Lung microvascular endothelial cell (primary cell): ENCODE measurements at places on chromosomes 6 and 20. TPM values are rescaled to one million over a fixed set of nuclear protein-coding genes. Genes with fewer than 3 reads are reported as not detected.

DNA sequence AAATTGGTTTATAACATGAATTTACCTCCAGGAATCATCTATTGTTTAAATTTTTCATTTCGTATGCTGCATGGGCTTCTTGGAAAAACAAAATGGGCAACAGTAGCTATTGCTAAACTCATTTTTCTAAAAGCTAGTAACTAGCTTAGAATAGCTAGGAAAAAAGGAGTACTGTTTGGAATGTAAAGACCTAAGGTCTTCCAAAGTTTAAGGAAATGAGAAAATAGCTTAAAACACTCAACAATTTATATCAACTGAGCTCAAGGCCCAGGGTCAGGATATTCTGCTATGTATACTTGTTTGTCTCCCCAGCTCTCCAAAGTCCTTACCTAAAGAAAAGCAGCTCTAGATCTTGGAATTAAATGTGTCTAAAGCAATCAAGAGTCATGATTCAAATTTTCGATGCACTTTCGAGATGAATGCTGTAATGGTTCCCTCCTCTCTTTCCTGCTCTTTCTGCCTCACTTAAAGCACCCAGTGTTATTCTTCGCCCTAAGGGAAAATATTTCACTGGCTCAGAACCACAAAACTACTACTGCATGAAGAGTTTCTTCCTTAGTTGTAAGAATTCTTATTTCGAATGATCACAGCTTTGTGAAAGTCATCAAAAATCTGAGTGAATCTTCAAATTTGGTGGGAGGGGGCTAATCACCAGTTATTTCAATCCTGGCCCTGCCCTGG, 41.6 kb downstream of the LYRM4 start:
- no peak for DNase-seq

DNA sequence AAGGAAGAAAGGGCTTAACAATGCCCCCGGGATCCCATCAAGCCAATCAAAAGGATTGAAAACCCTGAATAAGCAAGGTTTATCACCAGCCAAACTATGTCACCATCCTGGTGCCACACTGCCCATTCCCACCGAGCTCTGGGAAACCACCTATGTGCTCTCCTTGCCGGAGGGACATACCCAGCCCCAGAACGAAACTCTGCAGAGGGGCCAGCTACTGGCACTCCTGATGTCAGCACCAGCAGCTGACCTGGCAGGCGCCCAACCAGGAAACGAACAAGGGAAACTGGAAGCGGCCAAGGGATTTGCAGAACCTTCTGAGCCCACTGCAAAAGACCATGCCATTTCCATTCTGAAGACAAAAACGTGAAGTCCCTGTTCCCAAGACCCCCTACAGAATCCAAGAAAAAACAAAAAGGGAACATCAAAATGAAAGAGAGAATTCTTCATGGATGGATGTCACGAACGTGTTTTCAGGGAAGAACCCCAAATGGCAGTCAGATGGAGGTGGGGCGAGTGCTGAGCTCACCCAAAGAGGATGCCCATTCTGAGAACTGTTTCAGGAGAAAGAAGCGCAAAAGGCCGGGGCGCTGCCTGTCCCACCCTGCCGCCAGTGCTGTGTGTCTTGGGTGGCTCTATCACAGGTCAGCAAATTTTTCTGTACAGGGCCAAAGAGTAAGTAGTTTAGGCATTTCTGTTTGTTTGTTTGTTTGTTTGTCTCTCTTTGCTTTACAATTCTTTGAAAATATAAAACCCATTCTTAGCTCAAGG, 305.2 kb downstream of the ESR1 start:
- peak; percentile 85 for DNase-seq

DNA sequence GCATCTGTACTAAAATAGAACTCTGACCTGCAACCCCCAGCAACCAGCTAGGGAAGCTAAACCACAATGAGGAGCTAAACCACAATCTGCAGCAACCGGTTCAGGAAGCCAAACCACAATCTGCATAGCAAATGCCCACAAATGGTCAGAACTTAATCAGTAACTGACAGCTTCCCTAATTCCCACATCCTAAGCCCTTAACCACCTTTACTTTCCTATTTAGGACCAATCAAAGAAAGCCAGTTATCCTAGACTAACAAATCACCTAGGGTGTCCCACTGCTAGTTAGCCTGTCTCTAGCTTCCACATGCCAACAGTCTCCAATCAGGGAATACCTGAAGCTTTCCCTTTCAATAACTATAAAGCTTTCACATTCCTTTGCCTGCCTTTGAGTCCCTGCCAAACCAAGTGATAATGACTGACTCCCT, 424.6 kb upstream of the PTCHD4 start:
- DNase-seq: no peak

DNA sequence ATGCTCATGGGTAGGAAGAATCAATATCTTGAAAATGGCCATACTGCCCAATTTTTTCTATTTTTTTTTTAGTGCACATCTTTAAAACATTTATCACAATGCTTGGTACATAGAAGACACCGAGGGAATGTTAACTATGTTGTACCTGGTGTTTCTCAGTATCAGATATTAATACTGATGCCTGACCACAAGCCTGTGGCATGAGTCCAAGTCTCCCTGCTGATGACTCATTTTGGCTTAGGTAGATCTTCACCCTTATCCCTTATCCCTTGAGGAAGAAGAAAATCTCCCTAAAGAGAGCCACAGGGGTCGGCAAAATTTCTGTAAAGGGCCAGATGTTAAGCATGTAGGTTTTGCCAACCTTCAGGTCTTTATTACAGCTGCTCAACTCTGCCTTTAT, 14.5 kb downstream of the CD109 start:
- DNase-seq: peak; percentile 21

GRCh38 chr6:43014434-43014909, 423 bp downstream of the KLHDC3 start:
- peak; percentile 51 for DNase-seq

DNA sequence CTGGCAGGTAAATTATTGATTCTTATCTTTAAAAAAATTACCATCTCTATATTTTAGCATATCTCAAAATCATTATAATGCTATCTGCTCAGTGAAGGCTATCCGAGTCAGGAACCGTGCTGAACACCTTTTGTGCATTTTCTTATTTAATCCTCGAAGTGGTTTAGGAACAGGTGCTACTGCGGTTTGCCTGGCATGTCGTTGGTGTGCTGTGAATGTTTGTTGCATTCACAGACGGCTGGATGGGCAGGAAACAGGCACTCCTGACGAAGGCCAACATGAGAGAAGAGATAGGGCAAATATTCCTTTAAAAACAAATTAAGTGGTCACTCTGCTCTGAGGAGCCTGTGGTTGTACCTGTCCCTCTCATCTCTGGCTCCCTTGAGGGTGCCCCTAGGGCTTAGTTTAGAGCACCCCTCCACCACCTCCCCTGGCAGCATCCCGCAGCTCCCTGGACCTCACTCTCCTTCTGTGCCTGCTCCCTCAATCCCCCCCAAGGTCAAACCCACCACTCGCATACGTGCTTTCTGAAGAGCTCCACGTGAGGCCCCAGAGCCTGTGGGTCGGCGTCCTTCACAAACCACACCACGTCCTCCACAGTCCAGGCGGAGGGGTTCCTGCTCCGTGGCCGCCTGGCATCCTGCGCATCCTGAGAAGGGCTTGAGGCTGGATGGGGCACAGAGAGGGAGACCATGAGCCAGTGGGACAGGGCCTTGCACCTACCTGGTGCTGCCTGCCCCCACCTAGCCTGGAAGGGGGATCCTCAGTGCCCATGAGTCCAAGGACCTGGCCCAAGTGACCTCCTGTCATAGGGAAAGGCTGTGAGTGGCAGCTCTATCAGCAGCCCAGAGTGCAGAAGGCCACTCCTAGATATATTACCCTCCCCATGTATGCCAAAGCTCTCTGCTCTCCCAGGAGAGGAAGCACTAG, 116.5 kb downstream of the SCML4 start:
- DNase-seq: no peak

DNA sequence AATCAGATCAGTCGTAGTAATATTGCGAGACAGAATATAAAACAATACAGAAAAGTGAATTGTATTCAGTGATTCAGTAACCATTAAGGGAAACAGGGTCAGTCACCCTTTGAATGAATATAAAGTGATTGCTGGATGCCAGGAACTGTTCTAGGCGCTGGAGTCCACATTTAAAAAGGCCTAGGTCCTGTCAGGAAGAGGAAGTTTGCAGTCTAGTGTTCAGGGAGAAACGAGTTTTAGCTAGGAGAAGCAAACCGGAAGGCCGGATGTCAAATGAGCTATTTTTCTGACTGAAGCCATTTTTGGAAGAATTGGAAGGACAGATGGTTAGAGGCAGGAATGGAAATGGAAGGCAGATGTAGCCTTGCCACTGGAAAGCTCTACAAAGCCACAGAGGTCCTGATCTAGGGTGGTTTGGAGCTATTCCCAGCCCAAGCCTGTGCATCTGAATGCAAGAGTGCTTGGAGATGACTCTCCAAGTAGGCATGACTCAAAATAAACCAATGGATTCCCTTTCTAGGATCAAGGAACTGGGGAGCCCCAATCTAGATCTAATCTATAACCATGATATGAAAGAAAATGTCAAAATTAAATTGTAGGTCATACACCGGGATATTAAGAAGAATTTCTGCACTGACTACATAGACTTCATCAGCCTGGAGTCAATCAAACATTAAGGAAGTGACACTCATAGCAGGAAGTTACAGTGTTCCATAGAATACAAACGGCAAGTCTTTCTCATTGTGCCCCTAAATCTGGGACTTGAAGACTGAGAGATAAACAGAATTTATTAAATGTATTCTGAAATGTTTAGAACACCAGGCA, 36.8 kb upstream of the CDKAL1 start:
- peak; percentile 83 for DNase-seq

- peak; percentile 13 for DNase-seq
These were observed 9.3 kb upstream of the MAK start for GRCh38 chr6:10847684-10848083.

- DNase-seq: peak; percentile 51
These were observed 87.7 kb downstream of the TMEM242 start for GRCh38 chr6:157235600-157236039.

DNA sequence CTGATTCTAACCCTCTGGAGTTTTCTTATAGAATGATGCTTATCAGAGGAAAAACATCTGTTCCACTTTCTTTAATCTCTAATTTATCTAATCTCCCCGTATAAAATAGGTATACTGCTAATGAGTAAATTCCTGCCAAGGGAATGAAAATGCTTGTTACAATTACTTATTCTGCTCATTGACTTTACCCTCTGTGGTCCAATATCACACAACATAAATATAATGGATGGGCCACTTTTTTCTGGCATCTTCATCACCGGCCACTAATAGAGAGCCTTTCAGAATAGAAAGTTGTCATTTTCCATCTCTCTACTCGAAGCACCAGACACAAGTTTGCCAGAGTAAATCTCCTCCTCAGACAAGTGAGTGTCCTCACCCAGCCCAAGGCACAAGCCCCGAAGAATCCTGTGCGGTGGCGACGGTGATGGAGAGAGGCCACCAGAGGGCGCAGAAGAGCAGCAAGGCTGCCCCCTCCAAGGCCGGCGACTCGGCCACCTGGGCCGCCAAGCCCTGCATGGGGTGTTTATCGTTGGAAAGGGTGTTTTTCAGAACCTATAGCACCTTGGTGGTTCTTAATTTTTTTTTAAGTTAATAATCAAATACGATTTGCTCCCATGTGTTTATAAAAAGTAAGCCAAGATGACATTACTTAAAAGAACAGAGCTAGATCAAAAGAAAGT, 212.9 kb upstream of the ARID1B start:
- DNase-seq: peak; percentile 76

DNA sequence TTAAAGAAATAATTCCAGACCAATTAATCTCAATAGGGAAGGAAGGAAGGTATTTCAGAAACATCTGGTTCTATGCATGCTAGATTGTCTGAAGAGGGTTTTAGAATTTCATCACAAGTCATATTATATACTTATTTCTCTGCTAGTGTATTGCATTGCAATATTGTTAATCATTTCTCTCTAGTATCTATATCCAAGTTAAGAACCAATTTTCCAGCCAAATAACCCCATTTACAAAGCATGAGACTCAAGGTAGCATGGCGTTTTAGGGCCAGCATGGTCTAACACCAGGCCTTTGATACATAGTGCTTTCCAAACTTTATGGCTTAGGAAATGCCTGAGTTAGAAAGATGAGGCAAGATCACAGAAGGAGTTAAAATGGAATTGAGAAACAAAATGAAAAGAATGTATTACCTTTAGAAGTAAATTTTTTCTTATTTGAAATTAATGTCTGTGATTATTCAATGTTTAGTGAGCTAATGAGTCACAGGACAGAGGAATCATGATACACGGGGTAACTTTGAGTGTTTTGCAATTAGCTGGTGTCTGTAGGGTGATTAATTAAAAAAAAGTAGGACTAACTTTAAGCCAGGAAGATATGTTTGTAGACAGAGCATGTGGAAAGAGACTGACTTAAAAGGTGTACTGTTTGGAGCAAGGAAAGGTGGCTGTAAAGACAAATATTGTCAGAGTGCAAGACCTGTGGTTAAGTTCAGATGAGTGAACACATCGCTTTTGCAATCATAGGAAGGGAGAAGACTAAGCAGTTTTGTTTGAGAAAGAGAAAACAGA, 1006.2 kb upstream of the CITED2 start:
- DNase-seq: no peak

DNA sequence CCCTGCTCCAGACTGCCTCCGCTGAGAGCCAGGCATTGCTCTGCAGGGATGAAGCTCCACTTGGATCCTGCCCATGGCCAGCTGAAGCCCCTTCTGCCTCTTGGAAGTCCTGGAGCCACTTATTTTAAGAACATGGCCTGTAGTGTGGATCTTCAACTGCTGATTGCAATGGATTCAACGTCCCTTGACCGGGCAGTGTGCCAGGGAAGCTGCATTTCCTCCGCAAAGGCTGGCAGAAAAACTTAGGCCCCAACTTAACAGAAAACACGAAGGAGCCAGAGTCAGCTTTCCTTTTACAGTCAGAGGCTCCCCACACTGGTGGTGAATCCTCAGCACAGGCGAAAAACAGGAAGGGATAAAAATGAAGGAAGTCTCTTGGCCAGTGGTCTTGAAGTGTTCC, 26.3 kb upstream of the FOXQ1 start:
- DNase-seq: no peak

DNA sequence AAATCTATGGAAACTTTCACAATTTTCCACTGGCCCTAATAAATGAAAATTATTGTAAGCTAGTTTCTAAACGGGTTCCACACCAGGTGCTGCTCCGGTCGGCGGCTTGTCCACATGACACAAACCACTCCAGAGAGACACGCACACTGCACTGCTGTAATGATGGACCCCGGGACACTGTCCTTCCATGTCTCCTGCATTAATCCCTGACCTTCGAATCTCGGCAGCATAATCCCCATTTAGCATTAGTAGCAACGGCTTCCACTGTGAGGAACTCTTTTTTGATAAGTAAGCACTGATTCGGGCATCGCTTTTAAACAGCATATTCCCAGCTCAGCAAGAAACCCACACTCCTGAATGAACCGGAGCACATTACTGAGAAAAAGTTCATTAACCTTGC, 43.5 kb downstream of the INSM1 start:
- DNase-seq: no peak

GRCh38 chr6:123780021-123780420, 23.6 kb upstream of the NKAIN2 start:
- no peak for DNase-seq

The RIPOR3 gene
- 0.20 TPM in 1 of 2 replicates, not detected in the other for total RNA-seq

The ADTRP gene
- 0.20 and 0.87 TPM in 2 replicates for total RNA-seq

The SLC17A4 gene
- total RNA-seq: not detected in 2 replicates

The C6orf163 gene
- total RNA-seq: 0.44 and 0.79 TPM in 2 replicates

The HAO1 gene
- not detected in 2 replicates for total RNA-seq

The KAT14 gene
- 6.5 and 7.1 TPM in 2 replicates for total RNA-seq

The KIAA1755 gene
- under 0.01 TPM in 1 of 2 replicates, not detected in the other for total RNA-seq

The CTCFL gene
- total RNA-seq: not detected in 2 replicates

The SLC16A10 gene
- total RNA-seq: 0.20 TPM in 1 of 2 replicates, not detected in the other
